ENCODE measurements at places on chromosomes 7 and 10. TPM values are rescaled to one million over a fixed set of nuclear protein-coding genes. Genes with fewer than 3 reads are reported as not detected.

Gene NUTM2D
- total RNA-seq, result 7.8 TPM

Gene C10orf90
- total RNA-seq, result 0.45 TPM

DNA sequence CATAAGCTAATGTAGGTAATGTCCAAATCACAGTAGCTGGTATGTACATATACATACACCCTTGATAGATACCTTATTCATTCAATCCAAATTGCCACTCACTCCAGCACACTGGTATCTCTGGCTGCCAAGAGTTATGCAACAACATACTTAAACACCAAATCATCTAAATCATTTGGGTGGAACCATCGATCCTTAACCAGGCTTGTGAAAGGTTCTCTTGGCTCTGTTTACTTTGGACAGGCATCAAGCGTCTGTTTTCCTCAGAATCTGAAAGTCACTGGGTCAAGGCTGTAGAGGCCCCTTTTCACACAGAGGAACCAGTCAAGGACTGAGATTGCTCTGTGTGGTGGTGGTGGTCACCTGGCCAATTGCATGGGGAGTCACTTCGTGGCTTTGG lies 24.6 kb downstream of the JAZF1 start:
- no peak overlapping the region for H3K27ac ChIP-seq
- no peak for DNase-seq
- H3K27me3 ChIP-seq, result no peaks in the 10 kb centered on the region
- H3K36me3 ChIP-seq, result no peaks in the 10 kb centered on the region
- no peaks in the 10 kb centered on the region for H3K4me1 ChIP-seq

DNA sequence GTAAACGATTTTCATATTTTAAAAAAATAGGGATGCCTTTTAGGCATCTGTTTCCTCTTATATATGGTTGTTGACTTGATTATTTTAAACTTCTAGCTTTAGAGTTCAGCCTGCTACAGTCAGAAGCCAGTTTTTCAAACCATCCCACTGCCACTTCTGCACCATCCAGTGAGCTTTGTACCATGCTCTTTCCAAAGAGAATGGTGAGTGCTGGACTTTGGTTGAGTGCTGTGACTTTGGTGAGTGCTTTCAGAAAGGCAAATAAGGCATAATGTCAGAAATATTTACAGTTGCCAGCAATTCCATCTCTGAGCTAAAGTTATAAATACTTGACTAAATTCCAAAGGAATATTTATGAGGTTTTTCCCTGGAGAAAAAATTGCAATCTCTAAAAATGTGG lies 117.4 kb downstream of the IPMK start:
- no peaks in the 10 kb centered on the region for H3K4me1 ChIP-seq
- H3K27me3 ChIP-seq, result no peaks in the 10 kb centered on the region
- DNase-seq, result no peak
- H3K27ac ChIP-seq, result no peak overlapping the region
- H3K4me3 ChIP-seq, result no peak overlapping the region

Gene TET1
- total RNA-seq, result 6.0 TPM

- no peaks in the 10 kb centered on the region for H3K36me3 ChIP-seq
- H3K4me3 ChIP-seq, result no peak overlapping the region
- DNase-seq, result no peak
- no peaks in the 10 kb centered on the region for H3K4me1 ChIP-seq
- no peaks in the 10 kb centered on the region for H3K27me3 ChIP-seq
These were observed 39.4 kb downstream of the MMRN2 start for GRCh38 chr10:86918022-86918471.

GRCh38 chr7:37085600-37085999 lies 361.3 kb upstream of the AOAH start:
- H3K27me3 ChIP-seq, result no peaks in the 10 kb centered on the region
- no peaks in the 10 kb centered on the region for H3K36me3 ChIP-seq
- no peaks in the 10 kb centered on the region for H3K4me1 ChIP-seq
- no peak overlapping the region for H3K27ac ChIP-seq

GRCh38 chr10:3813986-3814837 lies 29.2 kb upstream of the KLF6 start:
- no peaks in the 10 kb centered on the region for H3K36me3 ChIP-seq
- DNase-seq, result no peak
- H3K27ac ChIP-seq, result no peak overlapping the region
- H3K27me3 ChIP-seq, result no peaks in the 10 kb centered on the region

DNA sequence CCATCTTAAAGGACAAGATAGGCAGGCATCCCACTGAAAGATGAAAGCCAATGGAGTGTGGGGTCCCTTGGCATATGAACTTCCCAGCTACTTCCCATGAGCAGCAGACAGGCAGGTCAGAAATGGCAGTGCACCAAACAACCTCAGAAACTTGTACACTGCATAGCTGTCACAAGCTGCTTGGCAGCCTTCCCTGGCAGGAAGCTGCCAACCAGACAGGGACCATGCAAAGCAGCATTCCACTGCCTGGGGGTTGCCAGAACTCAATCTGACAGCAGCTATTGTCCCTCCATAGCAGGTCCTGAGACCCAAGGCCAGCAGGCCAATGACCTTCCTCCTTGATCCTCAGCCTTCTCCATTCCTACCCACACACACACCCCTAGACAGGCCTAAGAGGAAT lies 139.5 kb downstream of the PLCE1 start:
- no peaks in the 10 kb centered on the region for H3K4me1 ChIP-seq
- no peak overlapping the region for H3K4me3 ChIP-seq
- H3K36me3 ChIP-seq, result no peaks in the 10 kb centered on the region
- no peak overlapping the region for H3K27ac ChIP-seq

DNA sequence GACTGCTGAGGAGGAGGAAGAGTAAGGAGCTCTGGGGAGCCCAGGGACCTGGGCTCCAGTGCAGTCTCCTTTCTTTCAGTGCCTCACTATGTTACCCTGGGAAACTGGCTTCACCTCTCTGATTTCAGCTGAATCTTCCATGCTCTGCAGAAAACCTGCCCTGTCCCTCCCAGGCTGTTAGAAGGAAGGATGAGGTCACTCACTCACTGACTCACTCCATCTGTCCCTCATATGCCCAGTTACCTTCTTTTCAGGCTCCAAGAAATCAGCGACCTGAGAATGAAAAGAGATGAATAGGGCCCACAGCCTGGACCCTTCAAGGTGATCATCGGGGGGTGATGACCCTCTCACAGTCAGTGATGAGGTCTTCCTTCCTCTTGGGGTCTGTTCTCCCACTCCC lies 481 bp downstream of the SFTPA2 start:
- DNase-seq, result no peak
- no peak overlapping the region for H3K4me3 ChIP-seq

DNA sequence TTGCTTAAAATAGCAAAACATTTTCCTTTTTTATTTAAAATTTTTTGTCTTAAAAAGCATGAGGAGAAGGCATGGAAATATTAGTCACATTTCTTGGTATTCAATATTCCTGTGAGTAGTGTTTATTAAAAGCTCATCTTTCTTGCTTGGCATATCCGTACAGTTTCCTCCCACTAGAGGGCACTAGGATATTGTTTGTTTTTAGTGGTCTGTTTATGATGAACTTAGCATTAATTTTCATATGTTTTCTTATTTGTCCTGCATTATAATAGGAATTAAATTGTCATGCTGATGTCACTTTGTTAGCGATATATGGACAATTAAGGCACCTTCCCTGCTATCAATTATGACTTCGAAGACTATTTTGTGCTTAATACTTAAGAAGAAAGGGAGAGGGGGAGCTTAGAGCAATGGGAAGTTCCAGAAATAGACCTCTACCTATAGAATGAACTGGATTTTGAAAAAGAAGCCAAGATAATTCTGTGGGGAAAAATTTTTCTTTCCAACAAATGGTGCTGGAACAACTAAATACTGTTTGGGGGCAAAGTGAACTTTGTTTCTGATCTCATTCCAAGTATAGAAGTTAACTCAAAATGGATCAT lies 91.0 kb upstream of the STRIP2 start:
- H3K27ac ChIP-seq, result no peak overlapping the region
- no peaks in the 10 kb centered on the region for H3K36me3 ChIP-seq
- H3K4me3 ChIP-seq, result no peak overlapping the region
- no peaks in the 10 kb centered on the region for H3K27me3 ChIP-seq
- peak; percentile 20 for DNase-seq
- no peaks in the 10 kb centered on the region for H3K4me1 ChIP-seq

DNA sequence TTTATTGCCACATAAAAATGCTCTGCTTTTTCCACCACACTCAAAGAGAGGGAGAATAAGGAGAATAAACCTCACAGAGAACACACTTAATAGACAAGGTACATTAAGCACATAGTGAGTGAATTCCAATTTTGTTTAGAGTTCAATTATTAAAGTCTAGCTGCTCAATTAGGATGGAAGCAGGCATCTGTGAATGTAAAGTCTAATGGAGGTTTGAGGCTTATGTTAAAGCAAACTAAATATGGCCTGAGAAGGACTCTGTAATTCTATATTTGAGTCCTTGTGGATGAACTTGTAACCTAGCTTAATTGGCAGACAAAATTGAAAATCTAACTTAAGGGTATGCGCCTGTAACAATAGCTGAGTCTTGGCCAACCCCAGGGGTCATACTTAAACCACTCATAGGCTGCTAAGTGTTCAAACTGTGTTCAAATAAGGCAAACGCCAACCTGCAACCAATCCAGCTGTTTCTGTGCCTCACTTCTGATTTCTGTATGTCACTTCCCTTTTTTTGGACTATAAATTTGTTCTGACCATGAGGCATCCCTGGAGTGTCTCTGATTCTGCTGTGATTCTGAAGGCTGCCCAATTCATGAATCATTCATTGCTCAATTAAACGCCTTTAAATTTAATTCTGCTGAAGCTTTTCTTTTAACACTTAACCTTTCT lies 31.3 kb upstream of the NME8 start:
- no peaks in the 10 kb centered on the region for H3K27me3 ChIP-seq
- no peaks in the 10 kb centered on the region for H3K4me1 ChIP-seq
- DNase-seq, result no peak
- no peak overlapping the region for H3K27ac ChIP-seq
- H3K4me3 ChIP-seq, result no peak overlapping the region
- H3K36me3 ChIP-seq, result no peaks in the 10 kb centered on the region

- H3K4me1 ChIP-seq, result no peaks in the 10 kb centered on the region
- DNase-seq, result no peak
- H3K27ac ChIP-seq, result no peak overlapping the region
- no peaks in the 10 kb centered on the region for H3K27me3 ChIP-seq
- no peak overlapping the region for H3K4me3 ChIP-seq
These were observed 90.4 kb upstream of the MYO3A start for GRCh38 chr10:25843551-25844170.

Gene HOXA1
- total RNA-seq, result not detected

Gene PDE6C
- not detected for total RNA-seq

Gene CPA4
- total RNA-seq, result 0.23 TPM

Measured in prostate gland (tissue), 2 donors.